ENCODE measurements at places on chromosomes 2 and 18.

DNA sequence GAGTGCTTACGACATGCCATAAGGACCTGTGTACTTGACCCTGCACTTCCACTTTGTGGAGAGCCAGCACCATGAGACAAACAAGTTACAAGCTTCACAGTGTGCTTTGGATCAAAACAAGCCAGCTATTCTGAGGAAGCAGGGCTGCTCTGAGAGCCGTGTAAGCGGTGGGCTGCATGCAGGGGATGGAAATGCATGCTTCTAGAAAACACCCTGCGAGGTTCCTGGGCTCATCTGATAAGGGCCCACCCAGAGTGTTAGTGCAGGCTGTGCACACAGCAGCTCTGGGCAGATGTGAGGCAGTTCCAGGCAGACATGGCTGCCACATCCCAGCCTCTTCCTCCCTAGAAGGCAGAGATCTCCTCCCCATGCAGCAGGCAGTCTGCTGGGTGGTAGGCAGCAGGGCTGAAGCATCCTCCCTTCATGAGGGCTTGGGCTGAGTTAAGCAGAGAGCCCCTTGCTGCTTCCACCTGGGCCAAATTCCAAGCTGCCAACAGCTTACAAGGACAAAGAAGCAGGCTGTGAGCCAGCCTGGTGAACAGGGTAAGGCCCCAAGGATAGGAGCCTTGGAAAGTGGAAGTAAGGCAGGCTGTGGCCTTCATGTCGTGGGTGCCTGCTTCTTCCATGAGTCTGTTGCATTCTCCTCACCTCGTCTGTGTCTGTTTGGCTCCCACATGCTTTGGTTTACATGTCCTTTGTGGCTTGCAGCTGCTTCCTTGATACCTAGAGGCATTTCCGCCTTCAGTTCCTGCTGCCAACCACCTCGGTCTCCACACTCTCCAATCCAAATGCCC lies 7.7 kb downstream of the PSD4 start:
- no peak for DNase-seq

DNA sequence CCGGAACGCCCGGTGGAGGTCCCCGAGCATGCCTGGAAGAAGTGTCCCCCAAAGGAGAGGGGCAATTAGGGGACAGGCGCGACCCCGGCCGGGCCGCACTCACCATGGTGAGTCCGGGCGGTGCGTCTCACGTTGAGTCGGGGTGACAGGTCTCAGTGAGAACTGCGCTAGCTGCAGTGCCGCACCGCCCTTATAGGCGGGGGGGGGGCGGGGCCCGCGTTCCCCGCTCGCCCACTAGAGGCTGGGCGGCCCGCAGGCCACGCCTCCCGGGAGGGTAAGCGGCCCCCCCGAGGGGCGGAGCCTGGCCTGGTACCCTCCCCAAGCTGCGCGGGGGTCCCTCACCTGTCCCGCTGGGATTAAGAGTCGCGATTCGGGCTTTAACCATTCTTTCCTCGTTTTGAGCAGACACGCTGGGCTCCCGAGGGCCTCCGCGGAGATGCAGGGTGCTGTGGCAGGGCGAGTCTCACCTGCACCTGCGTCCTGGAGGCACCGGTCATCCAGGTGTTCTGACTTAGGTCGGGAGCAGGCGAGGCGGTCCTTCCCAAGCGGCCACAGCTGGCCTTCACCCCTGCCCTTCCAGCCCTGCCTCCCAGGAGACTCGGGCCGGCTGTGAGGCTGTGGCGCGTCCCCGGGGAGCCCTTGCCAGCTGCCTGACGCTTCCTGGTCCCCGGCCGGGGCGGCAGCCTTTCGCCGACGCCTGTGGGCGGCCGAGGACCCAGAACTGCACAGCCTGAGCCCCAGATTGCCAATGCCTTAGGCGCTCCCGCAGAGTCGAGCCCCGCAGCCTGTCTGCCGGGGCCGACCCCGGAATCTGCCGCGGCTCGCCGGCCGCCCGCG lies at the start of gene TUBA4A:
TUBA4A (minus strand) TSS at position 166 of the 837 bp plus-strand sequence; CDS start at position 106, 60 bp downstream.
- no peak for DNase-seq

- DNase-seq = no peak
Observed at GRCh38 chr2:213475433-213475832, 191.2 kb downstream of the SPAG16 start.

DNA sequence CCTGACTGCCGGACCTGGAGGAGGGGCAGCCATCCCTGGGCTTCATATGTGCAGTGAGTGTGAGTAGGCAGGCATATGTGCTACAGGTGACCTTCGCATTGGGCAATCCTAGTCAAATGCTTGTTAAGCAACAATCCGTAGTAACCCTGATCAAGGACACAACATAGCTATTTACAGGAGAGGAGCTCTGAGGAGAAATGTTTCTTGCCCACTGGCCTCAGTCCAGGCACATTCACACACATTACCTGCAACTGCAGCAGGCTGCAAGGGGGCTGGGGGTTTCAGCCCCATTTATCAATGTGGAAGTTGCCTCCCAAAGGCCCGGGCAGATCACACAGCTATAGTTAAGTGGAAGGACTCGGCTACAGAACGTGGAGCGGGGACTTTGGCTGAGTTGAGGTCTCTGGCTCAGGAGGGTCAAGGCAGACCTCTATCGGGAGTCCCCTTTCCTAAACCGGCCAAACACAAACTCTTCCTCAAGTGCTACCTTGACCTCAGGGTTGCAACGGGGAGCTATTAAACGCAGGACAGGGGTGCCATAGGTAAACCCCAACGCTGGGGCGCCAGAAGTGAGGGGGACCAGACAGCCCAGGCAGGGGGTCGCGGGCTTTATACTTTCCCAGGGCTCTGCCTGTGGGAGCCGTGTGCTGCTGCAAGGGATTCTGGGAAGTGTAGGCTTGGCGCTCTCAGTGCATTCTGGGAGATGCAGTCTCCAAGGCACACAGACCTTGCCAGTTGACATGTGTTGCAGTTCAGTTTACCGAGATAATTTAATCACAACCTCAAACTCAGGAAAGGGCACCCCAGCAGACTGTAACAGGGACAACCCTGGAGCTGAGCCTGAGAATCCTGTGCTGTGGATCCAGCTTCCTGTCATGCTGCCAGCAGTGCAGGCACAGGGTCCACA lies 9.4 kb downstream of the KHK start:
- DNase-seq = no peak

DNA sequence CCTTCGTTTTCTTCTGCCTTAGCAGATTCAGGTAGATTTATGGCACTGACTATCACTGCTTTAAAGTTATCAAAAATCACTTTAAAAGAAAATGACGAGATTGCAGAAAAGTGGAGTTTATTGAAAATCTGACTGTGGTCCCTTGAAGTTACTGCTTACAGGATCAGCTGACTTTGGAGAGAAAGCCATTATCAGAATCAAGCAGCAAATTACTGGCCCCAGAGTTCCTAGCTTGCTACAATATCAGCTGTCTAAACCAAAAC lies 18.5 kb downstream of the MBP start:
- DNase-seq = no peak

GRCh38 chr2:30772021-30772705 lies 35.1 kb downstream of the CAPN13 start:
- DNase-seq = no peak

GRCh38 chr2:221205103-221205673 lies 366.9 kb downstream of the EPHA4 start:
- no peak for DNase-seq

DNA sequence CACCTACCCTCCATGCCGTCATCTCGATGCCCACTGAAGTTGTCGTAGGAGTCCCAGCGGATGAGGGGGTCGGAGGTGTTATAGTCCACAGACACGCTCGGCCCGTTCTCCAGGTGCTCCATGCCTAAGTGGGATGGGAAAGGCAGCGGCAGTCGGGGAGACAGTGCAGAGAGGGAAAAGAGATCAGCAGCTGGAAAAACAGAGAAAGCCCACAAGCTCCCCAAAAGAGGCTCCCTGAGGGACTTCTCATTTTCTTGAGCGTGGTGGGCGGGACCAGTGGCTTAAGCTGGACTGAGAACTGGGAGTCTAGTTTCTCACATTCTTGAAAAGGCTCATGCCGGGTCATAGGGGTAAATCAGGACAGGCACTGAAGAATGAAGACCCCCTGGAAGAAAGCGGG lies 121.9 kb downstream of the TNS1 start:
- DNase-seq = no peak

DNA sequence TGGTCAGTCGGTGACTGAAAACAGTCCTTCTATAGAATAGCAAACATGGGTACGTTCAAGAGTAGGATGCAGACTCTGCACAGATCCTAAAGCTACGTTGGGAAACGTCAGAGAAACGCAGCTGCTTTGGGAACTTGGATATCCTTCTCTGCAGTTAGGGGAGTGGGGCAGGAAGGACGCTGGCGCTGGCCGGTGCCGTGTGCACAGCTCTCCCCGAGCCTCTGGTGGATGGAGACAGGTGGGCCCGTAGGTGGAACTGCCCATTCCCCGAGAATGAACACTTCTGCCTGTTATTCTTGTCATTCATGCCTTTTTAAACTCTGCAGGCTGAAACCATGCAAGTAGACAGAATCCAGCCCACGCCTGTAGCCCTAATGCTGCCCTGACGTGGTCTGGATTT lies 91.7 kb upstream of the MBOAT2 start:
- no peak for DNase-seq

DNA sequence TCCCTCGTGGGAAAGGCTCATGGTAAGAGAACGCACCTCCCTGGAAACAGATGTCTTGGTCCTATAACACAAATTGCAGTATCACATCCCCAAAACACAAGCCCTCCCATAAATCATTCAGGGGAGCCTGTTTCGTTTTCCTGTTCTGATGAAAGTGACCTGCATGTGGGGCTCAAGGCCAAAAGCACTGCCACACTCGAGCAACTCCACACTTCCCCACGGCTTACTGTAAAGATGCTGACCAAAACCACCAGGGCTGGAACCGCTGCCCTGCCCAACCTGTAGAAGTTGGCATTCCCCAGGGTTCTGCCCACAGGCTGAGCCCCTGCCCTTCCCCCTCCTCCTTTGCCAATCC lies 139.7 kb downstream of the BCL11A start:
- no peak for DNase-seq

GRCh38 chr2:241862775-241863535 lies 4.3 kb upstream of the PDCD1 start:
- DNase-seq = no peak

DNA sequence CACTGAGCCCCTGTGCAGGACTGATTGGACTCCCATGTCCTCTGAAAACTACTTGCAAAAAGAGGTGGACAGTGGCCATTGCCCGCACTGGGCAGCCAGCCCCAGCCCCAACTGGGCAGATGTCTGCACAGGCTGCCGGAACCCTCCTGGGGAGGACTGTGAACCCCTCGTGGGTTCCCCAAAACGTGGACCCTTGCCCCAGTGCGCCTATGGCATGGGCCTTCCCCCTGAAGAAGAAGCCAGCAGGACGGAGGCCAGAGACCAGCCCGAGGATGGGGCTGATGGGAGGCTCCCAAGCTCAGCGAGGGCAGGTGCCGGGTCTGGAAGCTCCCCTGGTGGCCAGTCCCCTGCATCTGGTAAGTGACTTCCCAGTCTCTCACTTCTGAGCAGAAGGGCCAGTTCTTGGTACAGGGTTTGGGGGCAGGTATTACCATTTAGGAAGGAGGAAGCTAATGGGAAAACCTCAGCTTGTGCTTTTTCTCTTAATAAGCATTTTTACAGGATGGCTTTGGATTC lies 44.1 kb downstream of the TNFRSF11A start:
- no peak for DNase-seq

DNA sequence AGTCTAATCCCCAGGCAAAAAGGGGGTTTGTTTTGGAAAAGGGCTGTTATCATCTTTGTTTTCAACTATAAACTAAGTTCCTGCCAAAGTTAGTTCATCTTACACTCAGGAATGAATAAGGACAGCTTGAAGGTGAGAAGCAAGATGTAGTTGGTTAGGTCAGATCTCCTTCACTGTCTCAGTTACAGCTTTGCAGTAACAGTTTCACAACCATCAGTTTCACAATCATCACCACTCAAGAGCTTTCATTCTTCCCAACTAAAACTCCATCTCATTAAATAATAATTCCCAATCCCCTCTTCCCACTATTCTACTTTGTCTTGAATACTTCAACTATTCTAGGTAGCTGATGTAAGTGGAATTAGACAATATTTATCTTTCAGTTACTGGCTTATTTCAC lies 200.9 kb downstream of the NYAP2 start:
- DNase-seq = no peak

DNA sequence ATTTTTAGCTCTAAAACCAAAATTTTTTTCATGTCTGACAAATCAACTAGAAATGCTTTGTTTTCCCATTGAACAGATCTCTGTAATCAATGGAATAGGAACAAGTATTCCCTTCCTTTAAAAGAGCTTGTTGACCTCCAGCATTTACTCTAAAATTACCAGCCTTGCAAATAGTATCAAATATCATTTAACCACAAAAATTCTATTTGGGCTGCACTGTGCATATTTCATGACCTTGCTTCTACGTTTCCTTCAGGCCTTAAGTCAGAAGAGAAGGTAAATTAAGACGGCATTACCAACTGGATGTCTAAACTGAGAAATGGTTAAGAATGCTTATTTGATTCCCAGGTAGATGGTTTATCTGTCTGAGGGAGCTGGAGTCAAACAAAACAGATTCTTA lies 33.3 kb upstream of the NRXN1 start:
- no peak for DNase-seq

DNA sequence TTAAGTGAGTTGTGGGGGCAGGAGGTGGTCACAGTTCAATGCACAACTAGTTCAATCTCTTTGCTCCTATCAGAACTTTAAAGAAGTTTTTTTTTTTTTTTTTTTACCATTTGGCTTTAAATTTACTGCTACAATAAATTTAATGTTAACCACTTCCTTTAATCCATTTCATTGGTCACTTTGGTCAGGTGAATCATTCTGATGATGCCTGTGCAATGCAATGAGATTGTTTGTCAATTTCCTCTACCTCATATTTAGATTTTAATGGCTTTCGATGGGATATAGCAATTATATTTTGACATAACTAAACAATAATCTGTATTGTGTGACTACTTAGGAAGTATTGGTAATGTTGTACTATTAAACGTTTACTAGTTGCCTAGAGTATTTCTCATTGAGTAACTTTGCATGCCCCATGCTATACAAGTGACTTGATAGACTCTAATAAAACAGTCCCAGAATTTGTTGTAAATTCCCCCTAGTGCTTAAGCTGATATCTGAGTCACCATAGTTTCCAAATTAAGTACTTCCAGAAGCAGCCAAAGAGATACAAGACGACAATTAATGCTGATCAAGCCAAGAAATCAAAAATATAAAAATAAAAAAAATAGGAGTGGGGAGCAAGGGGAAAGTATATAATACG lies 52.9 kb upstream of the SERPINB2 start:
- DNase-seq = no peak

- no peak for DNase-seq
Observed at GRCh38 chr18:51235009-51235789, 37.7 kb upstream of the MEX3C start.

DNA sequence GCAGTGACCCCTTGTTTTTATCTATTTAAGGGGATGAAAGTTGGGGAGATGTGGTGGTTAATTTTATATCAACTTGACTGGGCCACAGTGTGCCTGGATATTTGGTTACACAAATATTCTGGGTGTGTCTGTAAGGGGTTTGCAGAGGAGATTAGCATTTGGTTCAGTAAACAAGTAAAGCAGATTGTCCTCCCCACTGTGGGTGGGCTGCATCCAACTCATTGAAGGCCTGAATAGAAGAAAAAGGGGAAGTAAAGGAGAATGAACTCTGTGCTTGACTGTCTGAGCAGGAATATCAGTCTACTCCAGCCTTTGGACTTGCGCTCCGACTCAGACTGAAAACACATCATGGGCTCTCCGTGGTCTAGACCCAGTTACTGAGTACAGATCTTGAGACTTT lies 80.9 kb downstream of the GCA start:
- no peak for DNase-seq
